ENCODE measurements at places on chromosomes 3 and 15.

DNA sequence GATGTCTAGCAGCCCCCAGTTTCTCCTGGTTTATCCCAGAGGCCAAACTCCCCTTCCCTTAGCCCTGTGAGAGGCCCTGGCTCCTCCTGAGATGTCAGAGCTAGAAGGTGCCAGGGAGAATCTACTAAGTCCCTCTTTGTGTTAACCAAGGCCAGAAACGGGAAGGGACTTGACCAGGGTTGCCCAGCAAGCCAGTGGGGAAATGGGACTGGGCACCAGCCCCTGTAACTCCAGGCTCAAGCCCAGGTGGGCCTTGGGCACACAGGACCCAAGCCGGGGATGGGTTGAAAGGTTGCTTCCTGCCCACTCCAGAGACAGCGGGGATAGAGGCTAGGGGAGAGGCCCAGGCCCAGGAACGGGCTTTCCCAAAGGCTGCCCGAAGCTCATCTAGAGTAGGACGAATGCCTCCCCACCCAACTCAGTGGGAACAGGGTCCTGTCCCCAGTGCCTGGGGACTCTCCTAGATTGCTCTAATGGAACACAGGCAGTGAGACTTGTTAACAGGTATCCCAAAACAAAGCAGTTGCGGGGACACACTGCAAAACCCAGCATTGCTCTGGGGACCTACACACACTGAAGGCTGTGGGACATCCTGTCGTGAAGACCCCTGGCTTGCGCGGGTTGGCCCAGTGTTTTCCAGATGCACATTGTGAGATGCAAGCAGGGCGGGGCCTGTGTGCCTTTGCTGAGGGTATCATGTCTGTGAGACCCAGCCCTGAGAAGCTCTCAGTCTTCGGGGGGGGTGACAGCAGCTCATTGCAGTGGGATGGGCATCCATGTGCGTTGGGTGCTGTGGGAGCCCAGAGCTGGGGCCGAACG, 12.9 kb upstream of the TXNRD3 start:
- DNase-seq = no peak

DNA sequence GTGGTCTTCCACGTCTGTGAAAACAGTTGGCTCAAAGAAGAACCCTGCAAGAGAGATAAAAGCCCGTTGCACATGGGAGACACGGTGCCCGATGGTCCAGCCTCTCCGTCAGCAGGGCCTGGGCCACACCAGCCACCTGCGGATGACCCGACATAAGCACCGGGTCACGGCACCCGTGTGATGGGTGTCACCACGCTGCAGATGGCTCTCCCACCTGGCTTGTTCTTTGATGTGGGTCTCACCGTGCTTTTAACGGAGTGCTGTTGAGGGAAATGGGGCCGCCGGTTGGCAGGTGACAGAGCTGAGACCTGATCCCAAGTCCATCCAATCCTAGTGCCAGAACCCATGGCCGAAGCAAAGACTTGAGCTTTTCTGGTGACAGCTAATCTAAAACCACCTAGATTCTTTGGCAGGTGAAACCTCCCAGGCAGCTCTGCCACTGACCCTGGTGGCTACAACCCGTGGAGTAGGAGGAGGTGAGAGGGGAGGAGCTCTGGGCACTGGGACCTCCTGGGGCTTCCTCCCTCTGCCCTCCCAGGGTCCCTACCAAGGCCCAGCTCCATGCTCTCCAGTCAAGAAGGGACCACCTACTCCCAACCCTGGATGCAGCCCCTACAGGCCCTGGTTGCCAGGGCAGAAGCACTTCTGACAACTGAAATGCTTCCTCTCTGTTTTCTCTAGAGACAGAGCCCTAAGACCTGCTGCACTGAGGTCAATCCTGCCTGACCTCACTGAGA, 23.4 kb upstream of the SLC41A3 start:
- no peak for DNase-seq

DNA sequence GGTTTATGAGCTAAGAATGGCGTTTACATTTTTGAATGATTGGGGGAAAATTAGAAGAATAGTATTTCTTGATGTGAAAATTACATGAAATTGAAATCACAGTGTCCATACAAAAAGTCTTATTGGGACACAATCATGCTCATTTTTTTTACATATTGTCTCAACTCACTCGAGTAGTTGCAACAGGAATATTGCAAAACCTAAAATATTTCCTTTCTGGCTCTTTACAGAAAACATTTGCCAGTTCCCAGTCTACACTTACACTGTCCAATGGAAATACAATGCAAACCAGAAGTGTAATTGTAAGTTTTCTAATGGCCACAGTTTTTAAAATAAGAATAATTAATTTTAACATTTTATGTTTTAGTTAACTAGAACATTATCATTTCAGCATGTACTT, 137.8 kb downstream of the SAMMSON start:
- DNase-seq = no peak

- DNase-seq = no peak
Measured at GRCh38 chr3:66554178-66554577, 53.4 kb upstream of the LRIG1 start.

DNA sequence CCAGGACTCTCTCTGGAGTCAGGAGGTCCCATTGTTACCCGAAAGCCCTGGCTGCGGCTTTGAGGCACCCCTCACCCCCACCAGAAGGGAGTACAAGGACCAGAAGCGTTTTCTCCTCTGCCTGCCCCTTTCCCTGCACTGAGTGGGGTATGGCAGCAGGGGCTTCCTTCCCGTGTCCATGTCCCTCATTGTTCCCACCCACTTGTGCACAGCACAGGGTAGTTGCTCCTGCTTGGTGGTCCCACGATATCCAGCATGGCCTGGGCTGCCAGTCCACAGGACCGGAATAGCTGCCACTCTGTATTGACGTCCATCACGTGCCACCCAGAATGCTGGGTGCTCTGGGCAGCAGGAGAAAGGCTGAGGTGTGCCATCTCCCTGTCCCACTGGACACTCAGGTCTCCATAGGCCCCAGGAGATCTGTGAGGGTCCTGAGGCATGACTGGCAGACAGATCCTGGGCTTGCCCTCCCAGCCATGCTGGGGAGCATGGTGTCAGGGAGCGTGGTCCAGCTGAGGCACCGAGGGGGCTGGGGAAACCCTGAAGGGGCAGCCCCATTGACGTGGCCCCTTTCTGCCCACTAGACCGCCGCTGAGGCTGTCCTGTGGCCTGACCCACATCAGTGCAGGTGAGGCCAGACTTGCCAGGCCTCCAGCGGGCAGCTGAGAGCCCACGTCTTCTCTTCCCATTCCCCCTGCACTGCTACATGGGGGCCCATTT, 45.3 kb upstream of the SEC22A start:
- DNase-seq = no peak

Measured in NCI-H2029 (cell line).